ENCODE measurements at places on chromosomes 4 and X. TPM values are rescaled to one million over a fixed set of nuclear protein-coding genes. Genes with fewer than 3 reads are reported as not detected.

DNA sequence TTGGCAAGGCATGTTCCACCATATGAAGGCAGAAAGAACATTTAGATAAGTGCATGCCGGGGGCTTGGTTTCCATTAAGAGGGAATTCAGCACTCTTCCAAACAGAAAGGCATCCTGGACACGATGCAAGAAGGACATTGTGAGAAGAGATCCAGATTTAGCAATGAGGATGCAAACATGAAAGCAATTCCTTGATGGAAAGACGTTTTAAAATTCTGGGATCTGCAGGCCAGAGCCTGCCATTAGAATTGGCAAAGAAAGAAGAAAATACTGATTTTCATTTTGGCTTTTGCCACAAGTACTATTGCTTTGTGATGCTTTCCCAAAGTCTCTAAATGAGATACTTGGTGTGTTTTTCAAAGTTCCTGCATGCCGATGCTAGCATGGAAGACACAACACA lies 367.6 kb downstream of the PPP3CA start:
- DNase-seq, result no peak

- DNase-seq, result no peak
These were observed 234.5 kb downstream of the FBXW7 start for GRCh38 chr4:152301381-152301780.

DNA sequence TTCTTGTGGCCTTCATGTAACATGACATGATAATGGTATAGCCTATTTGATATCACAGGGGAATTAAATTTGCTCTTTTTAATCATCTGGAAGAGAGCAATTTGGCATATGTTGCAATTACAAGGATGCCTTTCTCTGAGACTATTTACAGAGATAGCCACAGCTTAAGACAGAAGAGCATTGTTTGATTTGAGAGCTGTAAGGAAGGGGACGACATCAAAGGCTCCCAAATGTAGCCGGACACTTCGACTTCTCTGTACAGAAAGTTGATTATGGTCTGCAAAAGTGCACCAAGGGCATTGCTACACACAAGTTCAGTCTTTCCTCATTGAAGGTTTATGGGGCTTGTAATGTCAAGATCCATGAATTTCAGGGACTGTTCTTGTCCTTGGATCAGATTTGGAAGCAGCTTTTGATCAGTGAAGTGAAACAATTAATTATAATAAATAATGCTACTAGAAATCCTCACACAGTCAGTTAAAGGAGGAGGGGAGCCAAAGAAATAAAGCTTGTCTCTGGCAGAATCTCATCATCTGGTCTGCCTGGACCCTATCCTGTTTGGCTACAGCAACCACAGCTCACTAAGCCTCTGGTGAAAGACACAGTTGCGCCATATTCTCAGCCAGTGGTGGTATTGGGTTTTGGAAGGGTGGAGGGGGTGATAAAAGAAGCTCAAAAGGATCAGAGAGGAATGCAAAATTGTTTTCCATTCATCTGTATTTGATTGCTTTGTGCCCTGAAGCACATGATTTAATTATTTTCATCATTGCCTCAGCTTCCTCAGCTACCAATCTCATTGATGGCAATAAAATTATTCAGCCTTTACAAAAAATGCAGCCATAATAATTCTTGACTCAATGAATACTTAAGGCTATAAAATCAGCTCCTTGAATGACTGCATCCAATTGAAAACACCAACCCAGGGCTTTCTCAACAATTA lies 654.3 kb upstream of the LCORL start:
- no peak for DNase-seq

NAP1L3 gene
- total RNA-seq, result 1.2 TPM

KLF8 gene
- total RNA-seq, result 1.4 TPM

LGI2 gene
- 0.08 TPM for total RNA-seq

TEX11 gene
- 0.14 TPM for total RNA-seq

CC2D2A gene
- total RNA-seq, result 3.8 TPM

Measured in liver (tissue), 10 donors.